ENCODE measurements at places on chromosomes 6 and 20.

GRCh38 chr20:21325296-21325695 is 22.2 kb downstream of the XRN2 start:
- no peak for DNase-seq

GRCh38 chr6:88655586-88655985 is 307.8 kb downstream of the RNGTT start:
- no peak for DNase-seq

DNA sequence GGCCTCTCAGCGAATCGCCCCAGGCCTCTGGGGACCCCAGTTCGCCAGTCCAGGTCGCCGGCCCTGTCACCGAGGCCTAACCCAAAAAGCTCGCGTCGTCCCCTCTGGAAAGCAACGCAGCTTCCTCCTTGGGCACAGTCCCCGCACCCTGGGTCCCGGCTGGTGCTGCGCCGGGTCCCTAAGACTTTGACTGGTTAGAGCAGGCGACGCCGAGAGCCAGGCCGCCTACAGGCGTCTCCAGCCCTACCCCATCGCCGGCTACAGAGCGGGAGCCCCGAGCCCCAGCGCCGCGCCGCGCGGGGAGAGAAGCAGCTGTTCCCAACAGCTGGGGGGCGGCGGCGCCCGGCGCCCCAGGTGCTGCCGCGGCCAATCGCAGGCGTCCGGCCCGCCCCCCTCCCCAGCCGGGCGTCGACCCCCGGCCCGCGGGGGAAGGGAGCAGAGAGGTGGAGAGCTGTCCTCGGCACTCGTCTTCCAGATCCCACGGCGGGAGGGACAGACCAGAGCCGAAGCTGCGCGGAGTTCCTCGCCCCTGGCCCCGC is 540 bp upstream of the RBM24 start:
- DNase-seq: peak; percentile 74

- DNase-seq: no peak
Measured at GRCh38 chr20:39660226-39660625, 698.1 kb downstream of the DHX35 start.

DNA sequence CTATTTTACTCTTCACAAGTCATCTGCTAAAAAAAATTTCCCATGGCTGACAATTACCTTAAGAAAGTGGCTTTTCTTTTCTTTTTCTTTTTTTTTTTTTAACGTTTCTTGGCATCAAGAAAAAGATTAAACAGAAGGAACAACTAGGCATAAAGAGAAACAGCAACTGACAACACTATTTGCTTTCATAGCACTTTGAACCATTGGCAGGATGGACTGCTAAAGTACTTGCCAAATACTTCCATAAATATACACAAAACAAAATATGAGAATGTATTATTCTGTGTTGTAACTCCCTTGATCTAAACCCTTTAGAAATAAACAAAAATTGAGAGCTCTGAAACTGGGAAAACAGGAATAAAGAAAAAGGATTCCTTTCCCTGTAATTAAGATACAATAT is 20.0 kb upstream of the PLN start:
- DNase-seq: no peak

- DNase-seq: no peak
Measured at GRCh38 chr20:31817461-31817860, 1.7 kb upstream of the MYLK2 start.

- no peak for DNase-seq
Measured at GRCh38 chr6:104087765-104088164, 772.0 kb downstream of the HACE1 start.

DNA sequence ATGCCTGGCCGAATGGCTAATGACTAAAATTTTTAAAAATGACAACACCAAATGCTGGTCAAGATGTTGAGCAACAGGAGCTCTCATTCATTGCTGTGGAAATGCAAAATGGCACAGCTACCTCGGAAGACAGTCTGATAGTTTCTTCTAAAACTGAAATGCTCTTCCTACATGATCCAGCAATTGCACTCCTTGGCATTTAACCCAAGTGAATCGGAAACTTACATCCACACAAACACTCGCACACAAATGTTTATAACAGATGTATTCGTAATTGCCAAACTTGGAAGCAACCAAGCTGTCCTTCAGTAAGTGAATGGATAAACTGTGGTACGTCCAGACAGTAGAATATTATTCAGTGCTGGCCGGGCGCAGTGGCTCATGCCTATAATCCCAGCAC is 56.4 kb upstream of the NCOA3 start:
- no peak for DNase-seq

DNA sequence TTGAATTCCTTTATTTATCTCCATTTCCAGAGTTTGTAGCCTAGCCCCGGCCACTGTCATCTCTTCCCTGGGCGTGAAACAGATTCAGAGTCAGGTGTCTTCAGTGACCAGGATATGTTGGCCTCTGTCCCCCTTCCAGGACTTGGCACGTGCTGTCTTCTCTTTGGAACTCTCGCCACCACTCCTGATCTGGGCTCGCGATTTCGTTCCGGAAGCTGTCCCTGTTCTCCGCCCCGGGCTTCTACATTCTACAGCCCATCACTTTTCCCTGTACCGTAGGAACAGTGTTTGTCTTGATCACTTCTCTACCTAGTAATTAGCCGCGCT is 739 bp downstream of the GSS start:
- DNase-seq: peak; percentile 42

DNA sequence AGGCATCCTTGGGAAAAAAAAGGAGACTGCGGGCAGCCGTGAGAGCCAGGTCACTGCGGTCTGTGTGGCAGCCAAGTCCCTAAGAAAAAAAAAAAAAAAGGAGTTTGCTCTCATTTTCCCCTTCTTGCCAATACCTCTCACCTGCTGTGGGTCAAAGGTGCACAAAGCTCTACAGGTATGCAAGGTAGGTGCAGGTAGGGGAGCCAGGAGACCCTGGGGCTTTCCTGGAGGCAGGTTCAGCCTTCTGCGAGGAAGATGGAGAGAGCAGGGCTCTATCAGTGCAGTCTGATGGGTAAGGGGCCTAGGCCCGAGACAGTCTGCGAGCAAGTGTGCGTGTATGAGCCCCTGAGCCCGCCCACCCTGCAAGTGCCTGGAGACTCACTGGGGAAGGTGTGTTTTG is 12.3 kb upstream of the SNAI1 start:
- DNase-seq: no peak

- no peak for DNase-seq
Measured at GRCh38 chr20:13286052-13286451, 65.0 kb downstream of the ISM1 start.

DNA sequence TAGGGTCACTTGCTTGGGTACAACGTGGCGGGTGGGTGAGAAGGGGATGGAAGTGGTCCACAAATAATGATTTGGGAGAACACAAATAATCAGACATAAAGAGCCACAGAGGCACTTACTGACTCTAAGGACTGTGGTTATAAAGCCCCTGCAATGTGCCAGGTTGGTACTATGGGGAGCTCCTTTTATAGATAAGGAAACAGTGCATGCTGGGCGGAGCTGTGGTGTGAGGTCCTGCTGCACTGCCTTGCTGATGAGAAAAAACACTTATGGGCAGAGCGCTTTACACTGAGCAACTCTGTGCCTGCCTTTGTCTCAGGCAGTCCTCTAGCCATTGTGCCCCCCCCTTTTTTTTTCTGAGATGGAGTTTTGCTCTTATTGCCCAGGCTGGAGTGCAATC is 29.1 kb upstream of the SCRT2 start:
- DNase-seq: no peak

Measured in GM23338 (cell line).